Activated T-helper 1 cell treated with anti-CD3 and anti-CD28 coated beads, Interleukin-12 subunit alpha, Interleukin-12 subunit beta, Interleukin-2, Interleukin-4 antibody, amounts not matched to agents 30 ng/mL and 10 ng/mL and 1 ng/mL, durations not matched to agents 14 hours and 24 hours and 36 hours (primary cell): ENCODE measurements at places on chromosomes 5 and 9. TPM values are rescaled to one million over a fixed set of nuclear protein-coding genes. Genes with fewer than 3 reads are reported as not detected.

SOWAHA gene
- total RNA-seq, result 0.47 and 0.54 TPM in 2 replicates

CA9 gene
- 0.44 TPM in 1 of 2 replicates, not detected in the other for total RNA-seq

CDH6 gene
- total RNA-seq, result not detected in 2 replicates

FOXE1 gene
- 0.05 TPM in 1 of 2 replicates, not detected in the other for total RNA-seq

- no peak for DNase-seq
These were observed 58.8 kb upstream of the GFPT2 start for GRCh38 chr5:180411948-180412347.

DNA sequence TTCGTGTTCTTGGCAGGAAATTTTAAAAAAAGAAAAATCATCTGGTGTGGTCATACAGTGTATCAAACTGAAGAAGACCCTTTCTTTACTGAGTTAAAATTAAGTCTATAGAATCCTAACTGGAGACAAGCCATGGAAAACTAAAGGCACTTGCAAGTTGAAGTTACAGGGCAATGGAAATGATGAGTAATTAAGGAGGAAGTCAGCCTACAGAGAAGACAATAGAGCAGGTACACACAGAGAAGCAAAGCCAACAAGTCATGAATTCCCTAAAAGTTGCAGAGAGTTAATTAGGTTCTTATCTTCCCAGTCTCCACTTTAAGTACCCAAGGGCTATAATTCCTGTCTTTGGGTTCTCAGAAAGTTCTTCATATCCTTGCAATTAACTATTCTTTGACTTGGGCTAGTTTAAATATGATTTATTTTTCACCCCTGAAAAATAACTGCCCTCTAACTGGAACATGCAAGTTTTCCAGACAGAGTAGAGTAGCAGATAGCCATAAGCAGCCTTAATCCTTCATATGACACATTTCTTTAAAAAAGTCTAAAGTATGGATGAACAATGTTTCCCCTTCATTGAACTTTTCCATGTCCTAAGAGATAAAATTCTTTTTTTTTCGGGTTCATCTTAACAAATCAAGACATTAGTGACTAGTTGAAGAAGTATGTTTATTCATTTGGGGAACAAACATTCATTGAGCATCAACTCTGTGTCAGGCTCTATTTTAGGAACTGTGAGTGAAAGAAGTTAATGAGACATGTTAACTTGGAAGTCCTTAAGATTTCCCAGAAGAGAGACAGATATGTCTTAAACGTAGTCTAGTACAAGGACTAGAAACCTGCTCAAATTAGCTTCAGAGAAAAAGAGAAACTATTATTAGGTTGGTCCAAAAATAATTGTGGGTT lies 5.2 kb upstream of the ITGA2 start:
- DNase-seq, result no peak

- no peak for DNase-seq
These were observed 3.7 kb upstream of the DOLPP1 start for GRCh38 chr9:129077236-129077635.

DNA sequence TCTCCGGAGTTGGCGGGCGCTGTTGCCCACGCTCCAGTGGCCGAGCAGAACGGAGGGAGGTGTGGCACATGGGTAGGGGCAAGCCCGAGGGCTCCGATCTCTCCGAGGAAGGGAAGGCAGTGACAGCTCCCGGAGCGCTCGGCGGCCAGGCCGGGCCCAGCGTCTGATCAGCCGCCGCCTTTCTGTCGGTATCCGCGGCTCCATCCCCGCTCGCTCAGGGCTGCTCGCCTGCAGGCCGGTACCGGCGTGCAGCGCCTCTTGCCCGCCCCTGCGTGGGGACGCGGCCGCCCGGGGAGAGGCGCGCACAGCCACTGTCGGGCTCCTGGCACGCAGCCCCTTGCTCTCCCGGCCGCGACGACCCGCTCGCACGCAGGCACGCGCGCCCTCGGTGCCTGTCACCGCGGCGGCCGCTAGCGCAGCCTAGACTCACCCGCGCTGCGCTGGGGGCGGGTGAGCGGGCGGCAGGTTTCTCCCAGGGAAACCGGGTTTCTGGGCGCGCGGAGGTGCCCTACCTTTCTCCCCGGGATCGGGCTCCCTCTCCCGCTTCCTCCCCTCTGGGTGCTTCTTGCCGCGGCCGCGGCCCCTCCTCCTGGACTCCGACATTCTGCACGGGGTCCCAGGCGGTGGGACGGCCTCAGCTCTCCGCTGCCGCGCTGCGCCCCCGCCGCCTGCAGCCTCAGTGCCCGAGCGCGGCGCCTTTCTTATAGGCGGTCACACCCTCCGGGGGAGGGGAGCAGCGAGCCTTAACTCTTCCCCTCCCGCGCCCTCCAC lies 108.4 kb downstream of the PSD2 start:
- no peak for DNase-seq

GRCh38 chr5:160269017-160269416 lies 39.7 kb downstream of the FABP6 start:
- no peak for DNase-seq

DNA sequence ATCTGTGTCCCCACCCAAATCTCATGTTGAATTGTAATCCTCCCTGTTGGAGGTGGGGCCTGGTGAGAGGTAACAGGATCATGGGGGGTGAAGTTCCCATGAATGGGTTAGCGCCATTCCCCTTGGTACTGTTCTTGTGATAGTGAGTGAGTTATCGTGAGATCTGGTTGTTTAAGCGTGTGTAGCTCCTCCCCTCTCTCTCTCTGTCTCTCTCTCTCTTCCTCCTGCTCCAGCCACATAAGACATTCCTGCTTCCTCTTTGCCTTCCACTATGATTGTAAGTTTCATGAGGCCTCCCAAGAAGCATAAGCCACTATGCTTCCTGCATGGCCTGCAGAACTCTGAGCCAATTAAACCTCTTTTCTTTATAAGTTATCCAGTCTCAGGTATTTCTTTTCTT lies 28.8 kb downstream of the C5orf15 start:
- no peak for DNase-seq

DNA sequence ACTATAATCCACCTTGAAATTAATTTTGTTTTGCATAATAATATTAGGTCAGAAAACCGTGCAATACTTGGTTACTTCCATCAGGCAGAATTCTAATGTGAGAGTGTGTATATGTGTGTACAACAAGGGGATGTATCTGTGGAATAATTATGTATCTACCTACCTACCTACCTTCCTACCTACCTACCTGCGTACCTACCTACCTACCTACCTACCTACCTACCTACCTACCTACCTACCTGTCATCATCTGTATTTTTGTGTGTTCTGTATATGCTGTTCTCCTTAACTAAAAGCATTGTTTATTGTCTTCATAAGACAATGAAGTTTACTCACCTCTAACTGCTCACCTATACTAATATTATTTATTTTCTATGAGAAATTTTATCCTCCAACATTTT lies 52.8 kb downstream of the VCAN start:
- no peak for DNase-seq

DNA sequence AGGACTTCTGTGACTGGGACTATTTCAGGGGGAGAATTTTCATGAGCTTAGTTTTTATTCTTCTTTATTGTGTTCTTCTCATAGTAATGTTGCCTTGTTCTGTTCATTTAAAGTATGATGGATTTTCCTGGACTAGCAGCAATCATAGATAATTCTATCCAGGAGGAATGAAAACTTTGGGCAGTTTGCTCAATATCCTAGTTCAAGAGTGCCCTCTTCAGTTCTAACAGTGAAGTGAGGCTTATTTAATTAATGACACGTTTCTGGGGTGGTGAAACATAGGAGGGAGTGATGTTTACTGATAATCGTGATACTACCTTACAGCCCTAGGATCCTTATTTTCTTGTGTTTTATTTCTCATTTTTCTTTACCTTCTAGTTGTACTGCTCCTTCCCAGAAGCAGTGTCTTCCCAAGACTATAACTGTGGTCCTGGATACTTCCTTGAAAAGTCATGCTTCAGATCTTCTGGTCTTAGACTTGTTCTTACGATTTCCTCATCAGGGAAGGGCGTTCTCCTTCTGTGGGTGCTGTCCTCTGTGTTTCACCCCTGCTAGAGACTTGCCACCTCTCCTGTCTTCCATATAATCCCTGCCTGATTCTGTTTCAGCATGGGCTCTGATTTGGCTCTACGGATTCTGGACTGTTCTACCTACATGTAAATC lies 57.4 kb downstream of the CFAP95 start:
- DNase-seq, result no peak

- no peak for DNase-seq
These were observed 34.1 kb upstream of the UNC5A start for GRCh38 chr5:176776141-176776865.

GRCh38 chr9:28770226-28770625 lies 1196.9 kb upstream of the C9orf72 start:
- DNase-seq, result no peak

DNA sequence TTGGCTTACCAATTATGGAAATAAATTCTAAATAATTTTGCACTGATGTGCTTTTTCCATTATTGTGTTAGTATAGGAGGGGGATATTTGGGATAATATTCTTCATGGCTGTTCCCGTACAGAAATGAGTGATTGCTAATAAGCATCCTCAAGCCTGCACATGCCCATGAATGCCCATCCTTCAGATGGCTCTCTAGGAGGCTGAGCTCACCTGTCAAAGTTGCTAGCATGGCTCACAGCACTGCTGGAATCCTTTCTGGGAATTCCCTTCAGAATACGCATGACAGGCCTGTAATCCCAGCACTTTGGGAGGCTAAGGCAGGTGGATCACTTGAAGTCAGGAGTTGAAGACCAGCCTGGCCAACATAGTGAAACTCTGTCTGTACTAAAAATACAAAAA lies 124.1 kb downstream of the NXNL2 start:
- no peak for DNase-seq

GRCh38 chr5:131230406-131230805 lies 33.4 kb upstream of the CDC42SE2 start:
- no peak for DNase-seq

DNA sequence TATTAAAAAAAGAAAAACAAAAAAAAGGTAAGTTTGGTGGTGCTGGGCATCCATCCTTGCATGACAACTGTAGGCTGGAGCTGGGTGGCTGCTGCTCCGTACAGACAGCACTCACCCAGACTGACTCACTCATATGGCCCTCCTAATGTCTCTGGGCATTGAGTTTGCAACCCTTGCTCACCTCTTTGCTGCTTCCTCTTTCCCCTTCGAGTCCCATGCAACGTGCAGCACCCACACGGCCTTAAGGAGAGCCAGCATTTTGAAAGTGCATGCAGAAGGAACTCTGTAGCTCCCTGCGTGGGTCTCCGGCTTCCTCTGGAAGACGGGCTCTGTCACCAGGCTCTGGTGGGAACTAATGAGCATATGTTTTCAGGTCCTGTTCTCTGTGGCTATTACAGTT lies 60.5 kb upstream of the ENTREP1 start:
- no peak for DNase-seq

- DNase-seq, result no peak
These were observed 96.3 kb upstream of the RANBP3L start for GRCh38 chr5:36397901-36398536.

DNA sequence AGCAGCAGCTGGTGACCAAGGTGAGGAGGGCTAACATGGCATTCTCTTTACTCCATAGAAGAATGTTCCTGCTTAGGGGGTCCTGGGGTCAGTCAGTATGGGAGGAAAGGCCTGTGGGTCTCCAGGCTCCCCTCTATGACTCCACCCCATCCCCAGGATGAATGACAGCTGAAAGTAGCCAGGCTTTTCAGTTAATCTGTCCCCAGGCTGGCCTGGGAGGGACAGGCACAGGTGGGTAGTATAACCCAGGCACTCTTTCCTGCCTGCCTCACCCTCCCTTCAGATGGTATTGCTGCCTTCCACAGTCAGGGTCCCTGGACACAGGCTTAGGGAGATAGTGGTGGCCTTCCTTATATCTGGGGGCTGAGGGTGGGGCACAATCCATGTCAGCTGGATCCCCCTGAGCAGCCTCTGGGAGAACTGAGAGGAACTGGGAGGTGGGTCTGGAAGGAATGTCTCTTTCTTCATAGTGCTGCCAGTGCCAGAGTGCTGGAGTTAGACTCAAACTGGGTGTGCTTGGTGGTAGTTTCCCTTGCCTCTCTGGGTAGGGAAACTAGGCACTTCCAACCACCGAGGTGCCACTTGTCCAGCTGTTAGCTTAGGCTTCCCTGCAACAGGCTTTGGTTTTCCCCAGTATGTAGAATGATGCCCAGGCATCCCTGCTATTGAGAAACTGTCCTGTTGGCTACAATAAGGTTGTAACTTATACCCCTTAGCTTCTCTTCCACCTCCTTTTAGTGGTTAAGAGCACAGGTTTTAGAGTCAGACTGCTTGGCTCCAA lies 27.8 kb downstream of the LARP1 start:
- DNase-seq, result no peak

- no peak for DNase-seq
These were observed 368 bp downstream of the SH3TC2 start for GRCh38 chr5:149062371-149063016.

- no peak for DNase-seq
These were observed 179.1 kb upstream of the FBXL7 start for GRCh38 chr5:15320871-15321270.
